ENCODE measurements at places on chromosomes 5 and 9. TPM values are rescaled to one million over a fixed set of nuclear protein-coding genes. Genes with fewer than 3 reads are reported as not detected.

- DNase-seq, result no peak
Measured at GRCh38 chr5:33330992-33331391, 109.8 kb upstream of the TARS1 start.

- no peak for DNase-seq
Measured at GRCh38 chr5:159017786-159018185, 81.9 kb downstream of the EBF1 start.

- DNase-seq, result no peak
Measured at GRCh38 chr5:43981556-43981955, 378.6 kb downstream of the NNT start.

Gene SLC23A1
- 5.9 TPM for total RNA-seq

- no peak for DNase-seq
Measured at GRCh38 chr9:73234008-73234360, 82.3 kb downstream of the ANXA1 start.

Gene ENTPD2
- total RNA-seq, result 25.0 TPM

- DNase-seq, result no peak
Measured at GRCh38 chr5:61680247-61680646, 348.2 kb downstream of the ZSWIM6 start.

- no peak for DNase-seq
Measured at GRCh38 chr9:110029429-110029955, 178.5 kb downstream of the C9orf152 start.

- no peak for DNase-seq
Measured at GRCh38 chr5:171813813-171814490, 28.3 kb downstream of the SMIM23 start.

Gene MSANTD3
- 9.2 TPM for total RNA-seq

DNA sequence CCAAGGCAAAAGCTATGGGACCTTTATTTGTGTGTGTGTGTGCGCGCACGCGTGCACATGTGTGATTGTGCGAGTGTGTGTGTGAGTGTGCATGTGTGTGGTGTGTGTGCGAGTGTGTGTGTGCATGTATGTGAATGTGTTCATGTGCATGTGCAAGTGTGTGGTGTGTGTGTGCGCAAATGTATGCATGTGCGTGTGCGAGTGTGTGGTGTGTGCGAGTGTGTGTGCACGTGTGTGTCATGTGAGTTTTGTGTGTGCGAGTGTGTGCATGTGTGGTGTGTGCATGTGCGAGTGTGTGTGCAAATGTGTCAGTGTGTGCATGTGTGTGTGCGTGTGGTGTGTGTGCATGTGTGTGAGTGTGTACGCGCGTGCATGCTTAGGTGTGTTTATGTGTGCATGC lies 11.1 kb upstream of the GLT6D1 start:
- DNase-seq, result no peak

DNA sequence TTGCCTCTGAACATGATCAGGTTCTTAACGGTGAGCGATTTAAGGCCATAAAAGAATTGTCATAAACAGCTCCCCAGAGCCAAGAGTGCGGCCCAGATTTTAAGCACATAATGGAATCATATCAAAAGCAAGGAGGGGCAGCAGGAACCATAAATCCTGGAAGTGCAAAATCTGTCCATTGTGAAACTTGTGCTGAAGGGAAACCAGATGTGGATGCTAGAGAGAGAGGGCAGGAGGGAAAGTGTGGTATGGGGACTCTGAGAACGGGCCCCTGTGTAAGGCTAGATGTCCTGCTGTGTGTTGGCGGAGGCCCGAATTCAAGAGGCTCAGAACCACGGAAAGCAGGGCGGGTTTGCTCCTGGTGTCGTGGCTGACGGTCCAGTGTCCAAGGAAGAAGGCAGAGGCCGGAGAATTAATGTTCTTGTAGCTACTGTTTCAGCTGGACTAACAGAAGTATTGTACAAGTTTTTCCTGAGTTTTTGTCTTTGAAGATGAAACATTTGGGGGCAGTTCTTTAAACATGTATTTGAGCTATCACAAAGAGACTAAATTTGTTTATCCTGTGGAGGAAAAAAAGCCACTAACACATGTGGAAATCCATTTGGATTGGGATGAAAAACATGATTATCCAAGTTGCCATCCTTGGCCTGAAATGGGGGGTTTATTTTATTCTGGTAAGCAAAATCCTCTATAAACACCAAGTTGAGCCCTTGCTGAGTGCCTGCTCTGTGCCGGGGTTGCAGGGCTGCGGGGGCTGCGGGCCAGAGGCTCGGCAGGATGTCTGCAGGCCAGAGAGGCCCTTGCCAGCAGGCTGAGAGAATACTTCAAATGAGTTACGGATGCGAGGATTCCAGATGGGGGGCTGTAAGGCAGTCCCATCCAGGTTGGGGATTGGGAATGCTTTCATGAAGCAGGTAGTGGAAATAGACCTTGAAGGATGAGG lies 9.2 kb upstream of the CXCL14 start:
- no peak for DNase-seq

Gene TLX3
- total RNA-seq, result not detected

Gene SHROOM1
- 49.4 TPM for total RNA-seq

DNA sequence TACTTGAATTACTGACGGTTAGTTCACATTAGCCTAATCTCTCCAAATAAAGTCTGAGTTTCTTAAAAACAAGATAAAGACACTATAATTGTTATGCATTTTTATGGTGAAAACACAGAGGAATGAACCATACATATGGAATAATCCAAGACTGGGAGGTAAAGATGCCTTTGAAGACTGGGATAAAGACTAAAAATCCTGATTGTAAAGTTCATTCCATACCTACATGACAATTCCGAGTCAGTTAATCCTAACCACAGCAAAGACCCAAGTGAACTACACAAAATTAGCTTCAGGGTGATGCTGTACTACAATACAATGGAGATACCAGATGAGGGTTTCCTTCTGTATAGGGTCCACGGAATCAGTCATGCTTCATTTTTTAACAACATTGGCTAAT lies 6.3 kb downstream of the AP3B1 start:
- no peak for DNase-seq

- DNase-seq, result no peak
Measured at GRCh38 chr5:173319646-173320045, 8.6 kb downstream of the STC2 start.

Gene FAM219A
- 7.2 TPM for total RNA-seq

GRCh38 chr5:61617995-61618525 lies 286.0 kb downstream of the ZSWIM6 start:
- no peak for DNase-seq

Gene TMEM174
- not detected for total RNA-seq

Gene MELK
- total RNA-seq, result 9.9 TPM
